Stimulated activated CD8-positive, alpha-beta memory T cell treated with anti-CD3 and anti-CD28 coated beads, Interleukin-15, amount 100 ng/mL, for 24 hours (primary cell): ENCODE measurements at places on chromosomes 13 and 19.
A peak's percentile ranks its signal among the peaks of the same experiment; 100 is the strongest.

GRCh38 chr13:95337597-95337996 lies 36.3 kb upstream of the ABCC4 start:
- DNase-seq = no peak

DNA sequence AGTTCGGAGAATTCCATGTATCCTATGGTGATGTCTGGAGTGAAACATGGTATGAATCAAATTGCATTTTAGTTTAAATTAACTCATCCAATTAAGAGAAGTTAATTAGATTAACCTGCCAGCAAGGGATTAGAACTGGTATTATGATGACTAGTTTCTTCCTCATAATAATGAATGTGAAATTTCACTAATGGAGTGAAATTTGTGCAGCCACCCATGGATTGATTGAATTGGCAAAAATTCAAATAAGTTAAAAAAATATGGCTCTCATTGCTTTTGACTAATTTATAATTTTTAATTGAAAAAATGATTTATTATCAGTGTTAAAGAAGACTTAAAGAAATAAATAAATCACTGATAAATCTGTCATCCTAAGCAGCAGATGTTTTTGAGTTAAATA lies 232.0 kb downstream of the KCNRG start:
- DNase-seq = no peak

- DNase-seq = no peak
Measured at GRCh38 chr13:51058461-51059167, 52.5 kb downstream of the C13orf42 start.

- no peak for DNase-seq
Measured at GRCh38 chr13:39874331-39875053, 219.0 kb downstream of the COG6 start.

- DNase-seq = no peak
Measured at GRCh38 chr19:3457528-3458228, 22.6 kb downstream of the SMIM24 start.

- no peak for DNase-seq
Measured at GRCh38 chr13:42219876-42220275, 52.1 kb upstream of the AKAP11 start.

DNA sequence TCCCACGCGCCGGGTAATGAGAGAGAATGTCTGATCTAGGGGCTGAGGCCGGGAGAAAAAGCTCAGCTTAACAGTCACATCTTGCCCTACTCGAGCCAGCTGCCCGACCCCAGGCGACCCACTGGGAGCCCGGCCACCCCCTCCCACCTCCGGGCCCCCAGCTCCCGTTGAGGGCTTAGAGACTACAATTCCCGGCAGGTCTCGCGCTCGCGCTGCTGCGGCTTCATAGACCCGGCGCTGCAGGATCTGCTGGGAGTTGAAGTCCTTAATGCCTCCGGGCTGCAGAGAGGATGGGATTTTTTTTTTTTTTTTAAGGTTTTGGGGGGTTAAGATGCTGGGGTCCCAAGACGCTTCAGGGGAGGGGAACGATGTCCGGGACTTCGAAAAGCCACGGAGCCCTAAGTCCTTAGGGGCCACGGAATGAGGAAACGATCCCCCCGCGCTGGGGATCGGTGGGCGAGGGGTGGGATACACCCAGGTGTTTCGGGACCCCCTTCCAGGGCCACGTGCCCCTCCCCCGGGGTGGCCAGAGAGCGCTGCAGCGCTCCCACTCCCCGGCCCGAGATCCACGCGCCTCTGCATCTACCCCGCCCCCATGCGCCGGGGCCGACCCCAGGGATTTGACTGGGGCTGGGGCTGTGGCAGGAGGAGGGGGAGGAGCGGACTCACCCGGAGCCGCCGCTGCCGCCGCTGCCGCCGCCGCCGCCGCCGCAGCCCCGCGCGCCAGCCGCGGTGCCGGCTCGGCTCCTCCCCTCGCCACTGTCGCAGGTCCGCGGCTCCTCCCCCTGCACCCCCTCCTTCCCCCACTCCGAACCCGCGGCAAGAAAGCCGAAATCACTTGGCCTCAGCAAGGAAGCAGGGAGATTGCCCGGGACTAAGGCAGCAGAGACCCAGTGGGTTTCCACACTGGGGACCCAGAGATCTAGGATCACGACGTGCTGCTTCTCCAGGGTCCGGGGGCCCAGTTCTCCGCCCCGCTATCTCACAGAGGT lies at the start of gene SYT3:
Gene SYT3, minus strand, starts transcription at position 761 of the 992 bp plus-strand sequence. CDS start 2,470 bp downstream, outside the sequence.
- DNase-seq = no peak

GRCh38 chr13:84491952-84492351 lies 609.7 kb upstream of the SLITRK1 start:
- no peak for DNase-seq

- no peak for DNase-seq
Measured at GRCh38 chr13:27427641-27428040, 3.2 kb downstream of the GTF3A start.

DNA sequence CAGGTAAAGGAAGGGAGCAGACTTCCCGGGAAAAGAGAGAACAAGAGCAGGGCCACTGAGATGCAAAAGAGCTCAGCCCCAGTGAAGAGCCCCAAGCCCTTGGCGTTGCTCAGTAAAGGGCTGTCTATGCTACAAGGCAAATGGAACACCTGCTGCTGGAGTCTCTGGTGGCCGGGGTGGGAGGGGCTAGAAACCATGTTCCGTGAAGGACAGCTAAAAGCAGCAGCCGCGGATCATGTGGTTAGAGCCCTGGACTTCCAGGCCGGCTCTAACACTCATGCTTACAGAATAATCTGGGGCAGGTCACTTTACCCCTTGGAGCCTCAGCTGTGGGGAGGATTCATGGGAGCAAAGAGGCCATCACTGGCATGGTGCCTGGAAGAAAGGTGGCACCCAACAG lies 17.8 kb downstream of the POU2F2 start:
- no peak for DNase-seq

- DNase-seq = no peak
Measured at GRCh38 chr19:18650468-18651041, 13.7 kb downstream of the KLHL26 start.

DNA sequence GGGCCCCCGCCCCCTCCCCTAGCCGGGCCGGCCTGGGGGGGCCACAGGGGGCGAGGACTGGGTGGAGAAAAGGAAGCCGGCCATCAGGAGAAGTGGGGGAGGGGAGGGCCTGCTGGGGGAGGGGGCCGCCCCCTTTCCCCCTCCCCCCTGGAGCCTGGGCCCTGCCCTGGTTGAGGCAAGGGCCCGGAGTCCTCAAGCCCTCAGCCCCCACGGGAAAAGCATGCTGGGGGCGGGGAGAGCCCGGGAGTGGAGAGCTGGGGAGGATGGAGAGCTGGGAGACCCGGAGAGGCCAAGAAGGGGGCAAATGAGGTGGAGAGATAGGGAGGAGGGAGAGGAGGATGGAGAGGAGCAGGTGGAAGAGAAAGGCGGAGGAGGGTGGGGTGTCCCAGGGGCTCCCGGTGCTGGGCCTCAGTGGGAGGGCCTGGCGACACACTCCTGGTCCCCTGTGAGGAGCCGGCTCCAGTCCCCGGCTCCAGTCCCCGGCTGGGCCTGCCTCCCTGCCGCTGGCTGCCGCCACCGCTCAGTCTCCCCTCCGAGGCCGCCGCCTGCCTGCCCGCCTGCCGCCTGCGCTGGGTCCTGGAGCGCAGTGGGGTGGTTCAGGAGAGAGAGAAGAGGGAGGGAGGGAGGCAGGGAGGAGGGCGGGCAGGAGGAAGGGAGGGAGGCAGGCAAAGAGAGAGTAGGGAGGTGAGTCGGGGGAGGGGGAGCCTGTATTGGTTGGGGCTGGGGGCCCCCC lies at the start of gene GRIK5:
Gene GRIK5, minus strand, starts transcription at position 588 of the 733 bp plus-strand sequence. CDS start 4,436 bp downstream, outside the sequence.
- no peak for DNase-seq

GRCh38 chr19:45766869-45767346 lies 2.1 kb downstream of the SIX5 start:
- no peak for DNase-seq

GRCh38 chr13:31538067-31539042 lies 201.0 kb upstream of the RXFP2 start:
- no peak for DNase-seq

DNA sequence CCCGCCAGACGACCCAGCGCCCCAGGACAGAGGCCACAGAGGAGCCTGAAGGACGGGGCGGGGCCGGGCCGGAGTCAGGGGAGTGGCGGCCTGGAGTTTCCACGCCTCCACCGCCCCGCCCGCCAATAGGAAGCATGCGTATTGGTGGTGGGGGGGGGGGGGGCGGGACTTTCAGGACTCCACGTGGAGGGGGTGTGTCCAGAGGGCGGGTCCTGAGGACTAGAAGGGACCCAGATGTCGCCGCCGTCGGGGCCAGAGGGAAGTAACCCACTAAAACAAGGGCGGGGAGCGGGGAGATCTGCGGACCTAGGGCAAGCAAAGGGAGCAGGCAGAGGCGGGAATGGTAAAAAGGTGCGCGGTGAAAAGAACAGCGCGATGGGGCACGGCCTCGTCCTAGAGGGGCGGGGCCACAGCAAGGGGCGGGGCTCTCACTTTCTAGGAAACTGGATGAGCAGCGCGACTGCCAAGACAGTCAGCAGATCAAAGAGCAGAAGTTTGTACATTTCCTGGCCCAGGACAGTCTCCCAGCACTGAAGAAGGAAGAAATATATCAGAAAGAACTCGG lies 2.8 kb upstream of the LENG1 start:
- peak; percentile 59 for DNase-seq

DNA sequence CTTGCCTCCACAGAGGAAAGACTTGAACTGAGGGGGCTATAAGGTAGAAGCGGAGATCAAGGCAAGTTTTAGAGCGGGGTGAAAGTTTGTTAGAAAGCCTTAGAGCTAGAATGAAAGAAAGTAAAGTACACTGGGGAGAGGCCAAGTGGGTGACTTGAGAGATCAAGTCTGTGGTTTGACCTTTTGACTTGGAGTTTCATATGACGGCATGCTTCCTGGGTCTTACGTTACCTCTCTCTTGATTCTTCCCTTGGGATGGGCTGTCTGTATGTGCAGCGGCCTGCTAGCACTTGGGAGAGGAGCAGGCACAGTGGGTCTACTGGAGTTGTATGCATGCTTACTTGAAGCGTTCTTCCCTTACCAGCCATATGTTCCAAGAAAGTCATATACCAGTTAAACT lies 1768.5 kb downstream of the PCDH9 start:
- no peak for DNase-seq

GRCh38 chr13:67860315-67860714 lies 630.2 kb upstream of the PCDH9 start:
- DNase-seq = no peak

- DNase-seq = peak; percentile 89
Measured at GRCh38 chr19:15432629-15433518, 14.1 kb upstream of the AKAP8L start.

GRCh38 chr19:18157465-18158063 lies 4.6 kb downstream of the PIK3R2 start:
- DNase-seq = no peak

- no peak for DNase-seq
Measured at GRCh38 chr13:109655611-109656010, 130.8 kb downstream of the IRS2 start.

DNA sequence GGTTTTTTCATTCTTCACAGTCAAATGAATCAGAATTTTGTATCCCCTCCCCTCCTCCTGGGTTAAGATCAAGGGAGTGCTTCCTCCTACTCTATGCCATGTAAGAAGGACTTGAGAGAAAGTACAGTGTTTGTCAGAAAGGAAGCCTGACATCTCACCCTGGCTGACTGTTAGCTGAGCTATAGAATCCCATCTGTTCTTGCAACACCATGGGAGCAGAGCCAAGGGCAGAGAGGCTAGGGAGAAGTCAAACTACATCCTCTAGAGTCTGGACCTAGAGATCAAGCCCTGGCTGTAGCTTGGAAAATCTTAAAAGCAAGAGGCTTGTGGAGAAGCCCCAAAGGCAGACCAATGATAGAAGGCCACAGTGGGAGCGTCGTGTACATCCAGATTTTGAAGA lies 145.9 kb downstream of the OLFM4 start:
- no peak for DNase-seq

DNA sequence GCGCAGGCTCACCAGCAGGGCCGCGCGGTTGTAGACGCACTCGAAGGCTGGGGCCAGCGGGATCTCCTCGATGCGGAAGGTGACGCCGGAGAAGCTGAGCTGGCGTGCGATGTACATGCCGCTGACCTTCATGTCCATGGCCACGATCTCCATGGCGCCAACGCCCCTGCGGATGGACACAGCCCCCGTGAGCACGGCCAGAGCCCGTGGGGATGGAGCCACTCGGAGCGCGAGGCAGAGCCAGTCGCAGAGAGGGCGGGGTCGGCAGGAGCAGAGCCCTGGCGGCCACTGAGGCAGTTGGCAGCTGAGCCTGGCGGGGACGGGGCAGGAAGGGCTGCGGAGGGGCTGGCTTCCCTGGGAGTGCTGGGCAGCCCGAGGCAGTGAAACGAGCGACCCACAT lies 15.2 kb downstream of the GPX4 start:
- DNase-seq = no peak
